Hippocampal formation (tissue), 2 donors: ENCODE measurements at places on chromosomes 3 and 15.
A peak's percentile ranks its signal among the peaks of the same experiment; 100 is the strongest.

DNA sequence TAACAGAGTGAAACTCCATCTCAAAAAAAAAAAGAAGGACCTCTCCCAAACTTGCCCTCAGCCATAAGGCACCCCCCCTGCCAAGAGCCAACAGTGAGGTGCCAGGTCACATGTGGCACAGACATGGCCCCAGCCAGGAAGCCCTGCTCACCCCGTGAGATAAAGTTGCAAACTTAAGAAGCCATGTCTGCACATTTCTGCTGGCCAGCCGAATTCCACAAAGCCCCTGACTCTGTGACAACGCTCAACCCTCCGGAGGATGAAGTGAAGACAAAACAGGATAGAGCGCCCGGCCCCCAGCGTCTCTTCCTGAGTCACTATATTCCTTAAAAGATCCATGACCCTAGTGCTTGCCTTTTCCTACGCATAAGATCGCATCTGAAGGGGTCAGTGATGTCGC lies 188.1 kb downstream of the XXYLT1 start:
- no peak for DNase-seq

- DNase-seq = no peak
Measured at GRCh38 chr3:2783261-2783660, 326.9 kb downstream of the IL5RA start.

DNA sequence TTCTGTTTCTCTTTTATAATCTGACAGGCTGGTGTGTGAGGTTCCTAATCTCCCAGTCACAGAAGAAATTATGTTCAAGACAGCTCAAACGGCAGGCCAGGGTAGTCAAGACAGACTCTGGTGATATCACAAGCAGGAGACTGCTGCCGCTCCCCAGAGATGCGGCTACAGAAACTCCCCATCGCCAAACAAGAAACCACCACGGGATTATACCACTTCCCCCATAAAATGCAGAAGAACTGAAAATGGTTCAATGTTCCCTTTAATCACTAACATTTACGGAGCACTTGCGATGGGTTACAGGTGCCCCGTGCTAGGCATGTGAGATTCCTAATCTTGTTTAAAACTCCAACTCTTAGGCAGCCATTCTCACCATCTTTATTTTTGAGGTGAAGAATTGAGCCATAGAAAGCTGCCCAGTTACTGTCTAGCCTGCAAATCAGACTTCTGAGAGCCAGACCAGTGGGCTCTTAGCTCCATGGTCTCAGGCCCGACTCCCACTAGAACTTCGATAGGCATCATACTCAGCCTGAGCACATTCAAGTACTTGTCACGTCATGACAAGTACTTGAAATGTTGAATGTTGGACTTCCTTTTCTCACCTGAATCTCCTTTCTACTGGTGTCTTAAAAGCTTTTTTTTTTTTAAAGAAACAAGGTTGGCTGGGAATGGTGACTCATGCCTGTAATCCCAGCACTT lies 58.4 kb downstream of the TBC1D2B start:
- no peak for DNase-seq

GRCh38 chr3:7682822-7683229 lies 818.8 kb upstream of the LMCD1 start:
- DNase-seq = no peak

GRCh38 chr3:182650568-182651128 lies 142.7 kb upstream of the ATP11B start:
- no peak for DNase-seq

DNA sequence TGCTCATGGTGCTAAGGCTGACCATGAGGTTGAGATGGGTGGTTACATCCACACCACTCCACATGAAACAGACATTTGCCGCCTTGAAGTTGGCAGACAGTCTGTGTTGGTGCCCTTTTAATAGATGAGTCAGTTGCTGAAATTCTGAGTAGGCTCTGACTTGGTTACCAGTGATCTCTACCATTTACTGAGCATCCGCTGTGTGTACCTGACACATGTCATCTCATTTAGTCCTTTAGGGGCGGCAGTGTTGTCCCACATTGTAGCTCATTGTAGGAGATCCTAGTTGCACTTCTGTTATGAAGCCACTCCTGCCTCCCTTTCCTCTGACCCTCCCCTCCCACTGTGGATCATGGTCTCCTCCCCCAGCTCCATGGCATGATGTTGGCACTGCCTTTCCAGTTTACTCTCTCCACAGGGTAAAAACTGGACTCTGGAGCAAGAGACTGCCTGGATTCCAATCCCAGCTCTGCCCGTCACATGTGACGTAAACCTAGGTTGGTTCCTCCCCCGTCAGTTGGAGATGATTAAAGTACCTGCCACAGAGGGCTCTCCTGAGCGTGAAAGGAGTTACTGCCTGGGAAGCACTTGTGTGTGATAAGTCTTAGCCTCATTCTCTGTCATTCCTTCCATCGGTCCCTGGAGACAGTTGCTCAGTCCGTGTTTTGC lies 21.6 kb downstream of the SLCO3A1 start:
- DNase-seq = no peak

DNA sequence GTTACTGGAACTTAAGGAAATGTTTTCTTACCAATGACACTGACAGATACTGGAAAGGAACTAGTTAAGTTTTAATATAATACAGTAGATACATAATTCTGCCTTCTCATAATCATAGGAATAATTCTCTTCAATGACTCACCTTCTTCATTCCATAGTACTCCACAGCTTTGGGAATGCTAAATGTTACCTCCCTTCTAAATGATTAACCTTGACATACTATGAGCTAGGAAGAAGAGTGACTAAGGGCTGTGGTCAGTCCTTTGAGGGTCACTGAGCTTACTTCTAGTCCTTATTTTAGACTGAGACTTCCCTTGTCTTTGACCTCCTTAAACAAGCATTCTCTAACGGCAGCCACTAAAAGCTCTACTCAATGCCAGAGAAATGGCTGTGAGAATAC lies 69.6 kb upstream of the PPIB start:
- no peak for DNase-seq

- DNase-seq = no peak
Measured at GRCh38 chr15:61879219-61879618, 181.0 kb downstream of the VPS13C start.

- DNase-seq = no peak
Measured at GRCh38 chr15:89749054-89749453, 2.0 kb downstream of the MESP1 start.

DNA sequence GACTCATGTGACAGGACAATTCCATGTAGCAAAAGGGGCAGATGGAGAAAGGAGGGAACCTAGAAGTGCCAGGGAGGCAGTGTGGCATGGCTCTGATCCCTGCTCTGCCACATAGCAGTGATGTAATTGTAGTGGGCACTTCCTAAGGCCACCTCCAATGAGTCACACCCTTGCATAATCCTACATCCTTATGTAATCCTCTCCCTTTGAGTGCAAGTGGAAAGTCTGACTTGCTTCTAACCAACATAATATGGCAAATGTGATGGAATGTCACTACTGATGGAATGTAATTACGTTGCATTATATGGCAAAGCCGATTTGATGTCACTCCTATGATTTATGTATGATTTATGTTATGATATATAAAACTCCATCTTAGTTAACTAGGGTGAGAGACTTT lies 72.9 kb upstream of the ATP2C1 start:
- DNase-seq = no peak

- no peak for DNase-seq
Measured at GRCh38 chr15:59274126-59274970, 67.7 kb downstream of the LDHAL6B start.

- no peak for DNase-seq
Measured at GRCh38 chr3:115270849-115271248, 123.8 kb upstream of the ZBTB20 start.

DNA sequence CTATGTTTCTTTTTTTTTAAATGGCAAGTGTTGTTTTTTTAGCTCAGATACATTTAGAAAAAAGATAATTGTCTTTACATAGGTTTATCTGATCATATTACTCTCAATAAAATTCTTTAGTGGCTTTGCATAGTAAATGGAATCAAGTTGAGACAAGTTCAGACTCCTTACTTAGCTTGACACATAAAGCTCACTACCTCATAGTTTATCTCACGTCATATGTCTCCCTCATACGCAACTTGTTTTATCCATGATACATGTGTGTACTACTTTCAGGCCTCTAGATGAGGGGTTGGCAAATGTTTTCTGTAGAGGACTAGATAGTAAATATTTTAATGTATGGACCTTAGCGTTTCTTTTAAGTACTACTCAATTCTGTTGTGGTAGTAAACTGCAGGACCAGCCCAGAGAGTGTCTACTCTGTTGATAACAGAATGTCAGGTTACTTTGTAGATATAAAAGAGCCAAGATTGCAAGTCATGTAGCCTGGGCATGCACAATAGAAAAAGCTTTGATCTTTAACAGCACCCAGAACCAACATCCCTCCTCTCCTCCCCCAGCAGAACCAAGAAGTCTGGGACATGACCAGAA lies 28.2 kb upstream of the MGA start:
- DNase-seq = no peak

GRCh38 chr3:29280404-29281093 lies at the start of gene RBMS3:
TSS of gene RBMS3 (plus strand) at chr3:29281071.
- peak; percentile 35 for DNase-seq

DNA sequence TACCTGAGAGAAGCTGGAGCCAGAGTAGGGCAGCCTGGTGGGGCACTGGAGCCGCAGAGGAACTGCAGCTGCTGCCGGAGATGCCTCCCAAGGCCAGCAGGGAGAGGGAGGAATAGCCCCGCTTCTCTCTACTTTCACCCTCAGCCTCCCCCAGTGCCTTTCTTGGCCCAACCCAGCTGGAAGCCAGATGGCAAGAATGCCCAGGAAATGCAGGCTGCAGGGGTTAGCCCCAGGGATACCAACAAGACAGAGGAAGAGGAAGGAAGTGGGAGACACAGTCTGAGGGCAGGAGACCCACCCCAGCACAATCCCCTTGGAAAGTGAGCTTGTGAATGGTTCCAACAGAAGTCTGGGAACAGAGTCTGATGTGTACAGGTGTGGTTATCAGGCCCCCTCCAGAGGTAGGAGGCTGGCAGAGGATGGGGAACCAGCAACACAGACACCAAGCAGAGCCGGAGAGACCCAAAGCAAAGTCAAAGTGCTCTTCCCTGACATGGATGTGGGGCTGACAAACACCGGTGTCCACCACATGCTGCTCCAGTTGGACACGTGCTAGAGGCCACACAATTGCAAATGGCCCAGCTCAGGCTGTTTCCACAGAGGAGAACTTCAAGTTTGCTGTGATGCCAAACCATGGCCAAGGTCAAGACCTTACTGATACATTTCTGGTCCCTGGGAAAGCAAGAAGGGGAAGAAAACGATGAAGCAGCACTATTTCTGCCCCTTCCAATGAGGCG lies 418.8 kb upstream of the PROK2 start:
- no peak for DNase-seq

GRCh38 chr3:167750272-167750971 lies 14.9 kb downstream of the SERPINI1 start:
- no peak for DNase-seq

GRCh38 chr3:66592016-66592761 lies 91.4 kb upstream of the LRIG1 start:
- DNase-seq = peak; percentile 26

- DNase-seq = no peak
Measured at GRCh38 chr3:36434687-36435426, 54.6 kb downstream of the STAC start.

DNA sequence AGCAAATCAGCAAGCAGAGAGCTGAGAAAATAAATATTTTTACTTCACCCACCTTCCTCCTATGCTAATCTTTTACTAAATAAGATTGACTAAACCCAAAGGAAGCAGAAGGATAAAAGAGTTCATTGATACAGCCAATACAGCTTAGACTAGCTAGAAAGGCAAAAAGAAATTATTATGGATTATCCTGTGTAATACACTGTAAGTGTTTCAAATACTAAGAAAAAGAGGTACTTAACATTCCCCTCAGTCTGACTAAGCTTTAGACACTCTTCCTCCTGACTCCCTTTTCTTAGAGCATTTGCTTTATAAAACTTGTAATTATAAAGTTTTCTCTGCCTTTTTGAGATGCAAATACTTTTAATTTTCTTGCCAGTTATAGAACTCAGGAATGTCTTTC lies 848.9 kb upstream of the CADM2 start:
- no peak for DNase-seq

GRCh38 chr15:92683511-92683834 lies 27.9 kb upstream of the FAM174B start:
- peak; percentile 23 for DNase-seq

GRCh38 chr3:109743981-109744380 lies 406.6 kb upstream of the DPPA4 start:
- DNase-seq = no peak

GRCh38 chr3:119223511-119223910 lies 17.2 kb downstream of the B4GALT4 start:
- no peak for DNase-seq

DNA sequence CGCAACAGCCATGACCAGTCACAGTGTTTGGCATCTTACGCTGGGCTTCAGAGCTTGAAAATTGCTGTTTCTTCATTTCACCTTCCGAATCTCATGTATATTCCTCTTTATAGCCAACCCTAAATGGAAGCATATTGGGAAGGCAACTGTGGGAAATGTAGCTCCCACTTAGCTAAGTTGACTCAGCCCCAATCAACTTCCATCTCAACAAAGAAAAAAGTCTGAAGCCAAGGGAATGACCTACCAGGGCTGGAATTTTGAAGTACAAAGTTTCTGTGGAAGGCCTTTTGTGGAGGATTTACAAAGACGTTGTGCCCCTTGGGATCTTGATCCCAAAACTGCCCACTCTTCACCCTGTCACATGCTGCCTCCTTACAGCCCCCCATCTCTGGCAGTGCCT lies 85.2 kb upstream of the OXTR start:
- no peak for DNase-seq

- DNase-seq = no peak
Measured at GRCh38 chr15:39127925-39128617, 452.8 kb upstream of the THBS1 start.

DNA sequence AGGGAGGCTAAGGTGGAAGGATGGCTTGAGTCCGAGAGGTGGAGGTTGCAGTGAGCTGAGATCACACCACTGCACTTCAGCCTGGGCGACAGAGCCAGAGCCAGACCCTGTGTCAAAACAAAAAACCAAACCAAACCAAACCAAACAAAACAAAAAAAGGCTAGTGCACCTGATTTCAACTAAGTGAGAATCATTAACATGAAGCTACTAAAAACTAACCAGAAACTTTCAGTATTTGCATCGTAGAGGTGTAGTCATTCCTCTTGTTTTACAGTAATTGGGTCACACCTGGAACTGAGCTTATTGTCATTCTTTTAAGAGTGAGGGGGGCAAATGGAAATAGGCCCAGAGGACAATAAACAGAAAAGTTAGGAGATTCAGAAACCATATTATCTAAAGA lies 58.5 kb downstream of the ST6GAL1 start:
- no peak for DNase-seq

- DNase-seq = no peak
Measured at GRCh38 chr3:143806038-143806437, 42.2 kb downstream of the SLC9A9 start.

- DNase-seq = no peak
Measured at GRCh38 chr15:31135523-31135922, 34.0 kb upstream of the TRPM1 start.

DNA sequence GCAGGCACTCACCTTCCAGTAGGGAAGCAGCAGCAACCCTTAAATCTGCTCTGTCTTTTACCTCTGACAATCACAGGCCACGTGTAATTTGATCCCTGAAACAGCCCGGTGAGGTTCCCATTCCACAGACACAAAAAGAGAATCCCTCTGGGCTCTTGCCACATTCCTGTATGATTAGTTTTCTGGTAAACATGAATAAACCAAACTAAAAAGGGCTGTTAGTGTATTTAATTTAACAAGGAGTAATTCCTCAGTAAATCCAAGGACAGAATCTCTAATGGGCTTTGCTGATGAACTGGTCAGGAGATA lies 186.9 kb downstream of the FAM43A start:
- DNase-seq = no peak
